Stimulated activated CD4-positive, alpha-beta T cell treated with anti-CD3 and anti-CD28 coated beads, Interleukin-1b, Interleukin-23, amount 100 ng/mL, for 24 hours (primary cell): ENCODE measurements at places on chromosomes 7 and 10.

DNA sequence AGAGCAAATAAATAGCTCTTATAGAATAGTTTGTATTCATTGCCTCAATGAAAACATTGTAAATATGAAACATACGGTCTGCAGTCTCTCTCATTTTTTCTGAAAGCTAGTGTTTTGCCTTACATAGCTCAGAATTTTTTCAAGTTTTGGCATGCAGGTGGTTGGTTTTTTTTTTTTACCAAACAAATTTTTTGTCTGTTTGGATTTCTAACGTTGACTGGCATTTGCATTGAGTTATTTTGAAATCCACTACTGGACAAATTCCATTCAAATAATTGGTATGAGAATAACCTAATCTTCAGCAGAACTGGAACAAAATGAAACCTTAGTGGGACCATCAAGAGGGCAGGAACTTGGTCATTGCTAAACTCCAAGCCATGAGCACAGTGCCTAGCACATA, 107.6 kb upstream of the SAMD8 start:
- DNase-seq = no peak

DNA sequence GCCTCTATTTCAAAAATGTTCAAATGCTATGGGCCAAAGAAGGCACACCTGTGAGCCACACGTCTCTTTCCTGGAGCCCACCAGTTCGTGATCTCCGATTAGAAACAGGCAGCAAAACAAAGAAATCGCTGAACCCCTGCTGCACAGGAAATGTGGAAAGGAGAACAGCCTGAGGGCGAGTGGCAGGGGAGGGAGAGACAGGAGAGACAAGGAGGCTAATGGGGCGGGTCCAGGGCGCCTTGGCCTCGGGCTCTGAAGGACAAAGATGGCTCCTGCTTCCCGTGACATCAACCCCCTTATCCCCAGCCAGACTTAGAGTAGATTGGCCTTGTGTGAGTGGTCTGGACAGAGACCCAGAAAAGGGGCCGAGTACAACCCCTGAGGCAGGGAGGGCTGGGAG, 62.4 kb upstream of the DOCK1 start:
- no peak for DNase-seq

GRCh38 chr10:1434912-1435692, 302.2 kb downstream of the ADARB2 start:
- DNase-seq = no peak

DNA sequence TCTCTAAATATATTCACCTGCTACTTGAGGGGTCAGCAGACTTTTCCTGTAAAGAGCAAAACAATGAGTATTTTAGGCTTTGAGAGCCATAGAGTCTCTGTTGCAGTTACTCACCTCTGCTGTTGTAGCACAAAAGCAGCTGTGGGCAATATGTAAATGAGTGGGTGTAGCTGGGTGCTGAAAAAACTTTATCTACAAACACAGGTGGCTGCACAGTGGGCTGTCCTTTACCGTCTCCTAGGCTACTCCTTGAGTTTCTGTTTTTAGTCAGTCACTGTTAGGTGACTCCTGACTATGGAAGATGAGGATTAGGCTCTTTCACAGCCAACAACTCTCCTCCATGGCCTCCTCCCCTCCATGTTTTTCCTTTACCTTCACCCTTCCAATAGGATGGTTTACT, 286.1 kb upstream of the C7orf33 start:
- DNase-seq = no peak

DNA sequence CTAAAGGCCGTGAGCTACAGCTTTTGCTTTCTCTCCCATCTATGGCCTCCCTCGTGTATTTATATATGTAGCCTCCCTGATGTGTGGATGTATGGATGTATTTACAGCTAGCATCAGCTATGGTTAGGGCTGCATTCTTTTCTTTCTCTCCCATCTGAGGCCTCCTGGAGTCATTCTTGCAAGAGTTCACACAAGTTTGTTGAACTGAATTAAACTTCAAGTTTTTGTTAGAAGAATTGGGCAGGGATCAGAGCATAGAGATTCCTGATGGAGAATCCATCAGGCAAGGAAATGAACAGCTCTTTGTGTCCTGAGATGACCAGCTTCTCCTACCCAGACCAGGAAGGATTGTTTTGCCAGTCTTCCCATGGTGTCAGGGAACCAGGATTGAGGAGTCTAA, 60.3 kb downstream of the AHCYL2 start:
- no peak for DNase-seq

DNA sequence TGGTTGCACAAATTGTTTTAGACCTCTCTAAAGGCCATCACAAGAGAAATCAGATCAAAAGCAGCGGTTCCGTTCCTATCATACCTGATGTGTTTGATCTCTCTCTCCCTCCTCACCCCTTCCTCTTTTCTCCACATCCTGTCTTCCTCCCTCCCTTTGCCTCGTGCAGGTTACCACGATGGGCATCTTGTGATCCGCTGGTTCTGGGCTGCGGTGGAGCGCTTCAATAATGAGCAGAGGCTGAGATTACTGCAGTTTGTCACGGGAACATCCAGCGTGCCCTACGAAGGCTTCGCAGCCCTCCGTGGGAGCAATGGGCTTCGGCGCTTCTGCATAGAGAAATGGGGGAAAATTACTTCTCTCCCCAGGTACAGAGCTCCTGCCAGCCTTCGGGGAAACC, 28.5 kb upstream of the STK17A start:
- DNase-seq = no peak

- no peak for DNase-seq
Measured at GRCh38 chr10:78362406-78363022, 328.9 kb downstream of the RPS24 start.

GRCh38 chr7:34093276-34093675, 187.9 kb downstream of the BMPER start:
- DNase-seq = no peak

DNA sequence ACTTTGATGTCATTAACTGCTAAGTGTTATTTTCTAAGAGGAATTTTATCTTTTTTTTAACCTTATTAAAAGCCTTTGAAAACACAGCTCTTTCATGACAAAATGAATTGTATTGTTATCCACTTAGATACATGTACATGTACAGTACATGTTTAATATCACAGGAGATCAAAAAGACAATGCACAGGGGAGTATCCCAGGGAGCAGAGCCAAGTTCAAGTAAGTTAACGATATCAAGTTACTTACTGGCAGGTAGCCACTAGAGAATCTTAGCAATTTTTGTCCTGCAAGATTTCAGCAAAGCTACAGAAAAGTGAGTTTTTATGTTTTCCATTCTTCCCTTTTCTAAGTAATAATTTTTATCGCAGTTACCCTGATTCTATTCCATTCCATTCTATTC, 33.9 kb upstream of the ARL4A start:
- no peak for DNase-seq

- no peak for DNase-seq
Measured at GRCh38 chr10:15169555-15170401, 1.3 kb upstream of the NMT2 start.
